Erythroblast (primary cell): ENCODE measurements at places on chromosomes 2 and 18.

DNA sequence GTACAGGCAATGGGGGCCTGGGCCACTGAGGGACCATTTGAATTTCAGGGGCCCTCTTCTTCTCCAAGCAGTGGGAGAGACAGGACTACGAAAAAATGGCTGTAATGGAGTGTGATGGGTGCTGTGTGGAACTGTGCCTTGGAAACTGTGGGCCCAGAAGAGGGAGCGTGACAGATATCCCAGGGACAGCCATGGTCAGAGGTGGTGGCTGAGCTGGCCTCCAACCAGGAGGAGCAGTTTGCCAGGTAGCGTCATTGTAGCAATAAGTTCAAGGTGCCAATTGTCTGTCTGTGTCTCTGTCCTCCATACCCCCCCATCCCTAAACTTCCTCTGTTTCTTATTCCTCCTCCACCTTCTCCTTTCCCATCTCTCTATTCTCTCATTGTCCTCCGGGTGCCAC, 15.3 kb downstream of the THNSL2 start:
- DNase-seq, result no peak

DNA sequence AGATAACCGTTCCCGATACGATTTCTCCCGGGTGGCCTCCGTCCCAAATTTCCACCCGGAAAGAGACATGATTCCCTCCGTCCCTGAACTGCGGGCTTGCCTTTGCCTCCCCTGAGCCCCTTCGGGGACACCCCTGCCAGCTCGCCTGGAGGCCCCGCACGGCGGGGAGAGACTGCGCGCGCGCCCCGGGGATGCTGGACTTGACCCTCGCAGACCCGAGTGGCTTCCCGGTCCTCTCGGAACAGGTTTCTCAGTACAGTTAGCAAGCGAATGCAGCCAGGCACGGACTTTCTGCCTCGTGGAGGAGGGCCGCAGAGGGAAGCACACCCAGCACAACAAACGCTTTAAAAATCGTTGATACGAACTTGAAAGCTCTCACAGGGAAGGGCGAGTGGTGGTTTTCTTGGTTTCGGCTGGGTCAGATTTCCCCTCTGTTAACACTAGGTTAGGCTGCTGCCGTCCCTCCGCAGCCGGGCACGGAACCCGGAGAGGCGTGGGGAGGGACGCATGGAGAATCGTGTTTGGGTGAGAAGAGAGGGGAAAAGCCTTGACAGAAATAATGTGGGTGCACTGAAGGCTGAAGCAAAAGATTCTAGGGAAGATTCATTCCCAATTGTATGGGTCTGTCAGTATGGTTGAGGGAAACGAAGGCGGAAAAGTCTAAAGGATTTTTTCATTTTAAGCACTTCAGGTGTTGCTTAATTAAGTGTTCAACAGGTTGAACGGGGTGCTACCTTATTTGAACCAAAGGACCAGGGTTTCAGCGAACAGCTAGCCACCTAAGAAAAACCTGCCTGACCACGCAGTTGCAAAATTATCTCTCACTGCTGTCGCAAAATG, 916 bp downstream of the TNFRSF11A start:
- DNase-seq, result peak; percentile 34

DNA sequence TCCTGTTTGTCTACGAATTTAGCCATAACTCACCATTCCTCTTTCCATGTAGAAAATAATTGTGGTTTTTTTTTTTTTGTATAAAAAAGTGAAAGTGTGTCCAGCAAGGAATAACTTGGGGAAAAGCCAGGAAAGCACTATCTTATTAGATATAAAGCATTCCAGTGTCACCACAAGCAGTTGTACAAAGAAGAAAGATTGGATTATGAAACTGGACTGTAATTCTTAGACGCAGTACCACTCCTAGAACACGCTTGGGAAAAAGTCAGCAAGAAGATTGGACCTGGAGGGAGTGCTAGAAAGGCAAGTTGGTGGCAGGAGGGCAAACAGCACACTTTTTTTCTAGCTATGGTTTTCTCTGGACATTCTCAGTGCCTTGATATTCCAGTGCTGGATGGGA, 186.7 kb downstream of the PARD3B start:
- no peak for DNase-seq

GRCh38 chr2:25561136-25561850, 112.1 kb downstream of the DTNB start:
- DNase-seq, result no peak

DNA sequence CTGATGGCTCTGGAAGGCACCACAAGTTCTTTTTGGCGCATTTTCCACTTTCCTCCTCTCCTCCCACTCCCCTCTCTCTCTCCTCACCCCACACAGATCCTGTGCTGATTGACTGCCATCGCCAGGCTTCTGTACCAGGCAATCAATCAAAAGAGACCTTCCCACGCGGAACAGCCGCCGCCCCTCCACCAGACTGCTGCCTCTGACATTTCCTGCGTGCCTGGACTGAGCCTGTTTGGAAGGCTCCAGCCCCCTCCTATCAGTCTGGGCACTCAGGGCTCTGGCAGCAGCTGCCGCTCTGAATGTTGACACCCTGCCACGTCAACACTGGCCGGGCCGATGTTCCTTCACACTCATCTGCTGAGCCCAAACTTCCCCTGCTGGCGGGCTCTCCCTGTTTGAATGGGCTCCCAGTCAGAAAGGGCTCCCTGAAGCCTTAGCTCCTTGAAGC, 467.7 kb downstream of the EPHA4 start:
- DNase-seq, result no peak

DNA sequence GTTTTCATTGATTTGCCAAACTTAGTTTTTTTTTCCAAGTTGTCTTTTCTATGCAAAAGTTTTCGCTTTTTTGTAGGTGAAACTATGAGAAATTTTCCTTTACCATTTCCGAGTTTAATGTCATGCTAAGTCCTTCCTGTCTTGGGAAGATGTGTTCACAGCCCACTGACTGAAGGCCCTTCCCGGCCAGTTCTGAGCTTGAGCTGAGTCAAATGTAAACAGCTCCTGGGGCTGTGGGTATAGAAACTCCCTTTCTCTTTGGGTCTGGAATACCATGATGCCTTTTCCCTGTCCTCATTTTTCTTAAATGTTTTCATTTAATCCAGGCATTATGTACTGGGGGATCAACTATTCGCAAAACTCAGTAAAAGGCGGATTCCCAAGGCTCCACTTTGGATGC, 69.8 kb upstream of the IL1R1 start:
- no peak for DNase-seq

- no peak for DNase-seq
These were observed 101.2 kb downstream of the DLGAP1 start for GRCh38 chr18:4353853-4354418.

GRCh38 chr2:201880579-201880978, 74.2 kb downstream of the CDK15 start:
- peak; percentile 27 for DNase-seq

GRCh38 chr2:133607679-133608078, 39.4 kb upstream of the NCKAP5 start:
- DNase-seq, result no peak

DNA sequence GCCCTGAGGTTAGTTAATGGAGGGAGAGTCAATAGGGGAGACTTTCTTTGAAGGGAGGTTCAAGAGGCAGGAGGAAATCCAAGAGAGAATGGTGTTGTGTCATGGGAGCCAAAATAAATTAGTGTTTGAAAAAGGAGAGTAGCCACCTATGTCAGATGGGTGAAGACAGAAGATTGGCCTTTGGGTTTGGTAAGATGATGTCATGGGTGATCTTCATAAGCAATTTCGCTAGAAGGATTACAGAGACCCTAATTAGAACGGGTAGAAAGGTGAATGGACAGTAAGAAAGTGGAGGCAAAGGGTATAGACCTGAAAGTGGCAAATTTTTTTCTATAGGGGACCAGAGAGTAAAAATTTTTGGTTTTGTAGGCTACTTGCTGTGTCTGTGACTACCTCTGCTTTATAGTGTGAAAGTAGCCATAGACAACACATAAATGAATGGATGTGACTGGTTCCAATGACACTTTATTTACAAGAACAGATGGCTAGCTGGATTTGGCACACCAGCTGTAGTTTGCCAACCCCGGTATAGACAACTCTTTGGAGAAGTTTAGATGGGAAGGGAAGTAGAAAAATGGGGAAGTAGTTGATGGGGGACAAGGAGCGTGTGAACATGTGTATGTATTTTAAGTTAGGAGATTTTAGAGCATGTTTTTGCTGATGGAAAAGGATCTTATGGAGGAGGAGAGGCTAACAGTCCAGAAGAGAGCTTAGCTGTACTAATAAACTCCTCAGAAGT, 9.3 kb downstream of the STAMBP start:
- DNase-seq, result no peak

DNA sequence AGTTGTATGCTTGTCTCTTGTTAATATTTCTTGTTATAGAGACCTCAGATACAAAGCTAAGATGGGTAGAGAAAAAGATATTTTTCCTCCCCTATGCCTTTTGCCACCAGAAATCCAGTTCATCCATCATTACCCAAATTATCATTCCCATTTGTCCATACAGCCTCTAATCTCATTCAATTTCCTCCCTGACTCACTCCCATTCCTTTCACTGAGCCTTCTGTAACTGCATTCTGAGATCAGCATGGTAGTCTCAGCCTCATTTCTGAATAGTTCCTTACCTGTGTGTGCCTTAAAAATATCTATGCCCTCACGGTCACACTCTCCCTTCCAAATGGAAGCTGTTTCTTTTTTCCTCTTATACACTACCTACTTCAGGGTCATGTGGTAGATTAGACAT, 15.7 kb upstream of the PIK3C3 start:
- no peak for DNase-seq

- no peak for DNase-seq
These were observed 86.2 kb downstream of the MIB1 start for GRCh38 chr18:21826641-21827302.

DNA sequence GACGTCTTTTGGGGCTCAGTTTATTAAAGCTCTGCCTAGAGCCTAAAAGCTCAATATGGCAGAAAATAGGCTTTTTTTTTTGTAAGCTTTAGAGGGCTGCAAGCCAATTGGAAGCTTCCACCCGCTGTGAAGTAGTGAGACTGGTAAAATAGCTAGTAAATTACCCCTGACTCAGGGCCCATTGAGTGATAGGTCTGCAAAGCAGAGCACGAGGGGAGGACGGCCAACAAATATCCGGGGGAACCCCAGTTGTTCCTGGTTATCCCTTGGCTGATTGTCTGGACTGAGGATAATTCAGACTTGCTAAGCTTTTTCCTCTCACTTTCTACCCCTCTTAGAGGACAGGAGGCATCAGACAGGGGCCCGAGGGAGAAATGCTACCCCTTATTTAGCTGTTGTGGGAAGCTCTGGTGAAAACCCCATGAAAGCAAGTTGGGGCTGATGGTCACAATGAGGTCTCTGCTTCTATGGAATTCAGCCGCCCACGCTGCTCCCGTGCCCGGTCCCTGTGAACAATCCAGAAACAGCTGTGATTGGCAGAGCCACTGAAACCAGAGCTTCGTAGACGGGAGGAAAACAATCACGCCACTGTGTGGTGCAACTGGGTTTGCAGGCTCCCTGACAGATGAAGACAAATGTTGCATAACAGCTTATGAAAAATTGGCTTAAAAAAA, 141.9 kb upstream of the LGALSL start:
- no peak for DNase-seq

GRCh38 chr2:239201531-239201876, 199.3 kb downstream of the HDAC4 start:
- DNase-seq, result no peak

GRCh38 chr2:10783421-10783820, 29.2 kb downstream of the PDIA6 start:
- DNase-seq, result no peak

GRCh38 chr2:86309966-86310365, 27.5 kb downstream of the REEP1 start:
- DNase-seq, result no peak

GRCh38 chr2:230525682-230526081, 109.7 kb downstream of the SP100 start:
- DNase-seq, result no peak

DNA sequence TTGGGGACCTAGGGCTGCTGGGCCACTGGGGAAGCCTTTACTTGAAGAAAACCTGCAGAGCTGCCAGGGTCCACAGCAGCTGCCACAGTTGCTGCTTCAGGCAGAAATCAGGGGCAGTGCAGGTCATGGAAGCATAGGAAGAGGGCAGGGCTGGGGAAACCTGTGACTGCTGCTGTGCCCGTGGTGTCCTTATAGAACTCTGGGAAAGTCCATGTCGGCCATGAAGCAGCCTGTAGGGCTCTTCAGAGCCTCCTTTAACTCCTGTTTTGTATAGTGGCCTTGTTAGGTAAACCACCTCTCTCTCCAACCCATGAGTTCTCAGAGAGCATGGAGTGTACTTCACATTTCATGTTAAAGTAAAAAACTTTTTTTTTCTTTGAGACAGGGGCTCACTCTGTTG, 62.1 kb downstream of the SMAD4 start:
- no peak for DNase-seq

DNA sequence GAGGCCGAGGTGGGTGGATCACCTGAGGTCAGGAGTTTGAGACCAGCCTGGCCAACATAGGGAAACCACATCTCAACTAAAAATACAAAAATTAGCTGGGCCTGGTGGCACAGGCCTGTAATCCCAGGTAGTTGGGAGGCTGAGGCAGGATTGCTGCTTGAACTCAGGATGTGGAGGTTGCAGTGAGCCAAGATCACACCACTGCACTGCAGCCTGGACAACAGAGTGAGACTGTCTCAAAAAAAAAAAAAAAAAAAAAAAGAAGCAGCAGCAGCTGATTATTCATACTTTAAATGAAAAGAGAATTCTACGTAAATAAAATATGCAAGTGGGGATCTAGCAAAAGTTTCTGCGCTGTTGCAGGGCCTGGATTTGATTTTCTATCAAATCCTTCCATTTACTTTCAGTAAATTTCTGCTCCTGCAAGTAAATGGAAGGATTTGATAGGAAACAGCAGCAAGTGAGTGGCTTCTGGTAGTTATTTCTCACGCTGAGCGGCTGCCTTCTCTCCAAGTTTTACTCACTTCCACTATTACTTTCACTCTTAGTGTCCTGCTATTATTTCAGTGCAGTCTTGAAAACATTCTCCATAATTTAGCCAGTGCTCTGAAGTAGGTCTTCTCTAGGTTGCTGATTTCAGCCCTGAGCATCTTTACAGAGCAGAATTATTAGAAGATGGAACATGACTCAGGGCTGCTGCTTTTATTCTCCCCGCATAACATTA, 68.4 kb downstream of the SLC16A14 start:
- no peak for DNase-seq
